Activated naive CD8-positive, alpha-beta T cell treated with anti-CD3 and anti-CD28 coated beads, Interleukin-2, amount 50 U/mL, for 16 hours (primary cell): ENCODE measurements at places on chromosomes 5 and 9.

- no peak for DNase-seq
Observed at GRCh38 chr9:37554318-37554717, 21.9 kb downstream of the FBXO10 start.

- DNase-seq, result no peak
Observed at GRCh38 chr5:85671223-85671970, 946.3 kb upstream of the COX7C start.

DNA sequence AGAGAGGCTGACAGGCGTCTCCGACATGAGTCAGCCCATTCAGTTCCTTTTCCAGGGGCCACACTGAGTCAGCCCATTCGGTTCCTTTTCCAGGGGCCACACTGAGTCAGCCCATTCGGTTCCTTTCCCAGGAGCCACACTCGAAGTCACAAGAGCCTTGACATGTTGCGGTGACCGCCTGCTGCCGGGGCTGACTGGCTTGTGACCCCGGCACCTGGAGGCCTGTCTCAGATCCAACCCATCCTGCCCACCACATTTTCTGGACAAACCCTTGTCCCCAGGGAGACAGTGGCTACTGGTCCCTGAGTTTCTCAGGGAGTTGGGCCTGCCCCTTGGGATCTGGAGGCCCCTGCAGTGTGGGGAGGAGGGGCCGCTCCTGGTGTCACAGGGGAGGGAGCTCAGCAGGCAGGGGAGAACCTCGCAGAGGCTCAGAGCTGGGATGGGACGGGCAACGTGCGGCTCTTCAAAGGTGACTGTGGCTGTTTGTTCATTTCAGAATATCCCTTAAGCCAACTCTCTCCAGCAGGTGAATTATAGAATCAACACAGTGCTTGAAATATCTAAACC is 40.5 kb upstream of the LPCAT1 start:
- no peak for DNase-seq

- no peak for DNase-seq
Observed at GRCh38 chr9:112299514-112299913, 33.9 kb downstream of the PTBP3 start.

GRCh38 chr5:174430940-174431339 is 293.4 kb upstream of the MSX2 start:
- DNase-seq, result no peak

GRCh38 chr9:85056203-85056572 is 386.7 kb downstream of the NTRK2 start:
- no peak for DNase-seq

GRCh38 chr5:38433160-38433861 is 123.1 kb downstream of the LIFR start:
- no peak for DNase-seq

DNA sequence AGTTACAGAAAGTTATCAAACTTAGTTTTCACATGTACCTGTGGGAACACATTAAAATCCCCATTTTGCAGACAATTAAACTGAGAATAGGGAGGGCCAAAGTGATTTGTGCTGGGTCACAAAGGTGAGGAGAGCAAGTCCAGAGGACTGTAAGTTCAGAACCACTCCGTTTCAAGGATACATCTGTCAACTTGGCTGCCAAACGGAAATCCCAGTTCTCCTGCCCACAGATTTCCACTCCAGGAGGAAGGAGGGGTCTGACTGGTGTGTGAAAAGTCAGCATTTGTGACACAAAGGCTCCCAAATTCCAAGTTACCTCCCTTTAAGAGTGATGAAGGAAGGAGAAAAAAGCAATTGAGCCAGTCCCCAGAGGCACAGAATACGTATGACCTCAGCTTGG is 42.3 kb downstream of the PRELID2 start:
- DNase-seq, result no peak

DNA sequence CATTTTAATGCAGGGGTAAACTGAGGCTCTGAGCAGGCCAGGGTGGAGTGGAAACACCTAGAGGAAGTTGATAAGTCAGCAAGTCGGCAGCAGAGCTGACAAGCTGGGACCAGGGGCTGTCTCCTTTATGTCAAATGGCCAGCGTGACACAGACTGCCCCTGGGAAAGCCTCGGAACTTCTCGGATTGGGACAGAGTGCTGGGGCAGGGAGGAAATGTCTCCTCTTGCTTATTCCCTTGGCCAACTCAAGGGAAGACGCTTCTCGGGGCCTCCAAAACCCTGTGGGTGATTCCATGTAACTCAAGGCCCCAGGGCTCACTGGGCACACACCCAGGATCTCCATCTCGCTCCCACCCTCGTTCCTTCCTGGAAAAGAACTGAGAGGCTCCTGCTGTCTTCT is 25.4 kb upstream of the ANXA6 start:
- DNase-seq, result no peak

GRCh38 chr5:69160651-69161050 is 6.3 kb upstream of the CCNB1 start:
- DNase-seq, result no peak

DNA sequence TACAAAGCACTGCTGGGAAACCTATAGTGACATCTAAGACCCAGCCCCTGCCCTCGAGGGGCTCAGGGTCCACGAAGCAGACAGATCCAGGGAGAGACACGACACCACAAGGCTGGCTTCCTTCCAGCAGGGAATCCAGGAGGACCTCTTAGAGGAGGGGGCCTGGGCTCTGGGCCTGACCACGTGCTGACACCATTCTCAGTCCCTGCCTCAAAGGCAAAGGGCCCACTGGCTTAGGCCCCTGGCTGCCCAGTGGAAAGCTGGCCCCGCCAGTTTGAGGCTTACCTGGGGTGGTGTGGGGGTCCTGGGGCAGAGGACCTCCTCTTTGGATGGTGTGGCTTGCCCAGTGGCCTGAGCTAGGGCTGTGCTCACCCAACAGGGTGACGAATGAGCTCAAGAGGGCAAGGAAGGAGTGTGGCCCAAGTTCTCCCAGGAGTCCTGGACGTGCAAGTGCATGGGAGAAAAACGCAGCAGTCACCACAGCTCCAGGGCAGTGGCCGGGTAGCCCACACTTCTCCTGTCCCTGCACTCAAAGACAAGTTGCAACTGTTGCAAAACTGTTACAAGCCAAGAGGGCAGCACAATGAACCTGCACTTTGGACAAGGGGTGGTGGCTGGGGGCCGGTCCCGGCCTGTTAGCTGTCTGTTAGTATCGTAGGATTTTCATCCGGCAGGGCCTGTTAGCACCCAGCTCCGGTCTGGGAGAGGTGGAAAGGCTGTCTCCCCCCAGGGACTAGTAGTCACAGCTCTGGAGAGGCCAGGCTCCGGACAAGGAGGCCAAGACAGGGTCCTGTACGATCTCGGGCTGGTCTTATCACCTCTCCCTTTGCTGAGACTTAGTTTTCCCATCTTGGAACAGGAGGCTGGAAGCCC is 1.5 kb upstream of the SARDH start:
- no peak for DNase-seq

DNA sequence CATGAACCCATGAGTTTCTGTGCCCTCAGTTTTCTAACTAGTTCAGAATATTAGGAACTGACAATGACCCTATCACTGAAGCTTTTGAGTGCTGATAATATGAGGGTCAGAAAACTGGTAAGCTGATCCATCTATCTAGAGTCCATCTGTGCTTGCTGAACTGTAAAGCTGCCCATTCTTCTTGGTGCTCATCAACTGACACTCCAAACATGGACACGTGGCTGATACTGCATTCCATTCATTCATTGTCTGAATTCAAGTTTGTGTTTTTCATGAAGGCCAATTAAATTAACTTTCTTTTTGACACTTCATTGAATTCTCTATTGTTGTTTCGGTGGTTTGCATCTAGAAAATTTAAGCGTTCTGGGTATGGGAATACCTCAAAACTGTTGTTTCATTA is 17.6 kb downstream of the NREP start:
- no peak for DNase-seq

- DNase-seq, result no peak
Observed at GRCh38 chr5:146660376-146660960, 144.5 kb upstream of the GPR151 start.

DNA sequence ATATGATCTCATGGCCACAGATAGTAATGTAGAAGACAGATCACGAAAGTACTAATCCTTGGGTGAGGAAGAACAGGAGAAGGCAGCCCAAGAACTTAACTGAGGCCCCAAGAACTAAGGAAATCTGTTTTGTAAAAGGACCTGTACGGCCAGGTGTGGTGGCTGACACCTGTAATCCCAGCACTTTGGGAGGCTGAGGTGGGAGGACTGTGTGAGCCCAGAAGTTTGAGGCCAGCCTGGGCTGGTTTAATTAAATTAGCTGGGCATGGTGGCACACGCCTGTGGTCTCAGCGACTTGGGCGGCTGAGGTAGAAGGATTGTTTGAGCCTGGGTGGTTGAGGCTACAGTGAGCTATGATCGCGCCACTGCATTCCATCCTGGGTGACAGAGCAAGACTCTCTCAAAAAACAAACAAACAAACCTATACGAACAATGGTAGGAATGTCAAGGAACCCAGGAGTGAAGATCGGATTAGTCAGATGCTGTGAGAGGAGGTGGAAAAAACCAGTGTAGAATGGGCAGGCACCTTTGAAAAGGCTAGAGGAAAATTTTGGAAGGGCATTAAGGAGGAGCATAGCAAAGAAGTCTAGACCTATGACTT is 283.8 kb upstream of the DMRT1 start:
- DNase-seq, result no peak

GRCh38 chr5:61332358-61332749 is 296 bp downstream of the ZSWIM6 start:
- no peak for DNase-seq

- no peak for DNase-seq
Observed at GRCh38 chr5:64869419-64869818, 100.7 kb downstream of the CWC27 start.

GRCh38 chr9:129629251-129629820 is 3.4 kb downstream of the NTMT1 start:
- DNase-seq, result no peak

DNA sequence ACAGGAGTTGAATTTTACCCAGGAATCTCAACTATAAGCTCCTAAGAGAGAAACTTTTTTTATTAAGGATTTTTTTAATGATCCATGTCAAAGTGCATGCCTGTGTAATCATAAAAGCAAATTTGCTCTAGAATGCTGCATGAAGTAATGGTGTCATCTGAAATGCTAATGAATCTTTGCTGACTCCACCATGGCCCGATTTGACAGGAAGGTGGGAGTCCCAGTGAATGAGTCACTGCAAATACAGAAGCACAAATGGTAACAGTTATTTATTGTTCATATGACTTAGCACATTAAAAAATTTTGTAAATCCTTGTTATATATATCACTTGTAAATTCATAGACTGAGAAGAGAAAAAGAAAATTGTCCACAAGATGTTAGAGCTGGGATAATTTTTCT is 341.3 kb downstream of the RASEF start:
- DNase-seq, result no peak

GRCh38 chr9:37953206-37953774 is 49.4 kb upstream of the SLC25A51 start:
- no peak for DNase-seq

DNA sequence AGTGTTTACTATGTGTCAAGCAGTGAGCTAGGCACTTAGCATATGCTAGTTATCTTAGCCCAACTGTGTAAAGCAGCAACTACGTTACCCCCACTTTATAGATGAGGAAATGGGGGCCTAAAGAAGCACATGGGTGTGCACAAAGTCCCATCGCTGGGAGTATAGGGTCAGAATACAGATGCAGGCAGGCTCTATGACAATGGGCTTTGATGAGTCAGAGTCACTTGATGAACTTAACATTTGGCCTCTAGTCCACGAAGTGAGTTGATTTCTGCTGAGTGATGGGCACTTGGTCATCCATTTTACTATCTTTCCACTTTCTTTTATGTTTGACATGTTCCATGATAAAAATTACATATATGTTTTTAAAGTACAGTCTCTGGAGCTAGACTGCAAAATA is 204.3 kb downstream of the TRIM32 start:
- no peak for DNase-seq

GRCh38 chr9:131927091-131927490 is 152.6 kb downstream of the MED27 start:
- no peak for DNase-seq

- DNase-seq, result no peak
Observed at GRCh38 chr5:71740015-71740753, 21.1 kb downstream of the CARTPT start.

- DNase-seq, result no peak
Observed at GRCh38 chr9:128906741-128907140, 14.0 kb upstream of the PHYHD1 start.

- no peak for DNase-seq
Observed at GRCh38 chr9:122370303-122370702, 521 bp upstream of the PTGS1 start.

GRCh38 chr9:38371495-38371894 is 21.0 kb upstream of the ALDH1B1 start:
- no peak for DNase-seq

- no peak for DNase-seq
Observed at GRCh38 chr5:115699967-115700366, 74.1 kb upstream of the TMED7 start.

DNA sequence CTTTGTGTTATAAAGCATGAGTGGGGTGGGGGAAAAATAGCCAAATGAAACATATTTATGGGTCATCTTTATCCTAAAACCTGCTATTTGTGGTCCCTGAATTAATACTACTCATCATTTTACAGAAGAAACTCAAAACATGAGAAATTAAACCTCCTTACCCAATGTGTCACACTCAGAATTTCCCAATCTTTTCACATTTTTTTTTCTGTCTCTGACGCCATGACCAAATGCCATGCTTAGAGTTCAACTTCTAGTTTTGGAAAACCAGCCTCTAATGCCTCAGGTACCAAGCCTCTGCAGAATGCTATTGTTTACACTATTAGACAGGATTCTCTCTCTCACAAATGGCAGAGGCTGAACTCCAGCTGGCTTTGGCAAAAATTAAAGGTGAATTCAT is 505.5 kb upstream of the WWC1 start:
- DNase-seq, result no peak

DNA sequence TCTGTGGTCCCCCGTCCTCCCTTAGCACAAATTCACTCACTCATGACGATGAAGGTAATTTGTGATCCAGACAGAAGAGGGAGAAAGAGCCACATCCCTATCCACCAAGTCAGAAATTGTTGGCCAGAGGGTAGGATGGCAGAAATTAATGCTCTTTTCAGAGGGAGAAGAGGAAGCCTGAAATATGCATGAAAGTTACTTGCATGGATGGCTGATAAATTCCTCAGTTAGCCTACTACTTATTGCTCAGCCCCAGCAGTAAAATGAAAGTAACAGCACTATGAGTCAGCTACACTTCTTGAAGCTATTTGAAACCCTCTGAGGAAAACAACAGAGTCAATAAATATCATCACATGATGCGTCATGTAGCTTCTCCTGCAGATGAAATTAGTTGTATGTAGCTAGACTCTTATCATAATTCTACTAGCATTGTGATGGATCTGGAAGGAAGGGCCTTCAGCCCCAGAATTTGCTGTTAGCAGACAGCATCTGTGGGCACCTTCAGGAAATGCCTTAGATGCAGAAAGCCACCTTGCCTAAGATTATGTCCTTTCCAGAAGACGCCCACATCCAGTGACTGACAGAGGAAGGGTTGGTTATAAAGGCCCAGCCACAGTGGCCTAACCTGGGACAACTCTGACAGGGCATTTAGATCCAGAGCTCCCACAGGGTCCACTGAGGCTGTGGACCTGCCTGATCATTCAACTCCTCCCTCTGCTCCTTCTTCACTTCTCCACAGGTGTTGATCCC is 81.2 kb upstream of the CCDC112 start:
- no peak for DNase-seq
